ENCODE measurements at places on chromosomes 2 and 18.

DNA sequence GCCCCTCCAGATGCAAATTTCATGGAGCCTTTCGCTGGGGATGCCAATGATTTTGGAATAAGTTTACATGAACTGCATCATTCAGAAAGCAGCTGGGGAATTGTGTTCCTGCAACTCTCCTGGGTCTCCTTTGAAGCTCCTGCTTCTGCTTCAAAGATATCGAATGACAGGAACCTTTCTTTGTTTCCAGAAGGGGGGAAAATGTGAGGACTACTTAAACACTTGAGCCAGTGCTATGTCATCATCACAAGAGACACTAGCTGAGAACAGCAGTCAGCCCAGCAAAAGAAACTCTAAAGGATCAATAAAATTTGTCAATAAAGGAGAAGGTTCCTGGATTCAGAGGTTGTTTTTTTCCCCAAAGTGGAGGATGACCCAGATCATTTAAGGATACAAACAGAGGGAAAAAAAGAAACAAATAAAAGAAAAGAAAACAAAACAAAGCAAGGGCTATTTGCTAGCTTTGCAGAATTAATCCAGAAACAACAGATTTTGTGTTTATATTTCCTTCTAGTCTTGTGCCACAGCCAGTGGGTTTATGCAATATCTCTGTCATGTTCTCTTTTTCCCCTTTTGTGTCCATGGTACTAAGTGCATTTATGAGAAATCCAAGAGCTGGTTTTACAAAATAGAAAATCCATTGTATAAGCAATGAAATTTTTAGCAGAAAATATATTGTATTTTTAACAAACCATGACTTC is 463.7 kb downstream of the CDH2 start:
- DNase-seq, result no peak

DNA sequence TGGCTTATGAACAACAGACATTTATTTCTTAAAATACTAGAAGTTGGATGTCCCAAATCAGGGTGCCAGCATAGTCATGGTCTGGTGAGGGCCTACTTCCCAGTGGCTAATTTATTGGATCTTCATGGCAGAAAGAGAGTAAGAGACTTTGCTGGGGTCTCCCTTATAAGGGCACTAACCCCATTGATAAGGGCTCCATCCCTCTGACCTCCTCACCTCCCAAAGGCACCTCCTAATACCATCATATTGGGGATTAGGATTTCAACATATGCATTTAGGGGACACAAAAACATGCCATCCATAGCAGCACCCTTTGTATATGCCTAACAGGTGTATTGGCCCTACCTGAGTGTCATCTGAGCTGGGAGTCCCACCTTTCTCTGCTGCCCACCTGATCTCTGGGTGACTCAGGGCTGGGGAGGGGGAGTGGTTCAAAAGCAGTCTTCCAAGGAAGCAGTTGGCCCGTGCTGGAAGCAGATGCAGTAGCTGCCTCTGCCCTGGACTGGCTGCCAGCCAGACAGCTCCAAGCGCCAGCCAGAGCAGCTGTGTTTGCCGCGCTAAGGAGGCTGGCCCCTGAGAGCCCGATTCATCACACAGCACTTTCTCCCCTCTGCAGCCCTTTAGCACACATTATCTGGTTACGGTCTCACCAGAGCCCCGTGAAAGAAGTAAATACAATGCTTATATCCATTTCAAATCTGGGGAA is 84.6 kb downstream of the SMAD7 start:
- peak; percentile 74 for DNase-seq

GRCh38 chr2:221034973-221035372 is 537.1 kb downstream of the EPHA4 start:
- no peak for DNase-seq

DNA sequence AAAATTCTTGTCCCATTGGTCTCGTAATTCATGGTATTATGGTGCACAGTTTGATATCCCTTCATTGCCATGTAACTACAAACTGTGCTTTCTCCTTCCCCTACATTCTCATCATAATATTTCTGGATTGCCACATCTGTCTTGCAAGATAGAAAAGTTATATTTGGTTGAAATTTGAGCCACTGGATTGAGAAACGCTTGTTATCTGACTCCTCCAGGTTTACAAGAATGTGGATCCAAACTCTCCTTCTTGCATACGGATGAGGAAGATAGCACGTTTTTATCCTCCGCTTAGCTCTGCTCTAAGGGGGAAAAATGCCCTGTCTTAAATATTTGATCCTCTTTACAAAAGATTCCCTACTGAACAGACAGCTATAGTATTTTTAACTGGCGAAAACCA is 438.2 kb downstream of the TSN start:
- no peak for DNase-seq

- DNase-seq, result no peak
Observed at GRCh38 chr2:41962922-41963622, 84.7 kb upstream of the PKDCC start.

- DNase-seq, result no peak
Observed at GRCh38 chr2:177662895-177663294, 270.3 kb downstream of the AGPS start.

DNA sequence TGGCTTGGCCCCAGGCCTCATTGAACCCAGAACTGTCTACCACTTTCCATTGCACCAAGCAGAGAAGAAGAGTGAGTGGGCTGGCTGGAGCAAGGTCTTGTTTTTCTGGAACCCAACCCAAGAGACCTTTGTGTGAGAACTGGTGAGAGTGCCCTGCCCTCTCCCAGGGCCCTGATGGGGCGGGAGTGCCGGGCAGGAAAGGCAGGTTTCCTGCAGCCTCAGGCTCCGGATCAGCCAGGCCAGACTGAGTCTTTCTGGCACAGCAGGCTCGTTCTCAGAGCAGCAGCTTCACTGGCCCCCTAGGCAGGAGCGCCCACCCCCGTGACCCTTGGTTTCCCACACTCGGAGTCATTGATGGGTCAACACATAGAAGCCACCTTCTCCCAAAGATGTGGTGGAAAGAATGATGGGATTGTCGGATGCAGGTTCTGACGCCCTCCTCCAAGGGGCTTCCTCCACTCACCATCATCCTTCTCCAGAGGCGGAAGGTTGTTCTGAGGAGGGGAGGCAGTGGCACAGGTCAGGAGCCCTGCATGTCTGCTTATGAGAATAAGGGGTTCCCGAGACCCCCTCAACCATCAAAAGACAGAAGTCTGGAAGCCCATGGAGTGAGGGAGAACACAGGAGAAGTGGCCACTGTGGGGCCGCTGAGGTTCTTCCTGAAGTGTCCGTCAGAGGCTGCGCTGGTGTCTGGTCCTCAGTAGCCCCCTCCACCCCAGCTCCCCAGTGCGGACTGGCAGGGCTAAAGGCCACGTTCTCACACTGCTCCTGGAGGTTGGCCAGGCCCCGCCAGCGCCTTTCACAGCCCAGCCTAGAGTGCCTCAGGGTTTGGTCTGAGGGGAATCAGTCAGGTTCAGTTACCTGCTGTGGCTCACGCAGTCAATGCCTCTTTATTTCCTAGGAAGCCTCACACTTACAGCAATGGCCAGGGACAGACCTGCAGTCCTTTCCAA is 62.8 kb upstream of the LAPTM4A start:
- no peak for DNase-seq

GRCh38 chr2:215841175-215841816 is 172.1 kb downstream of the MREG start:
- DNase-seq, result no peak
